Astrocyte of the hippocampus (primary cell): ENCODE measurements at places on chromosomes 1 and 21.
A peak's percentile ranks its signal among the peaks of the same experiment; 100 is the strongest.

GRCh38 chr1:216356945-216357344 is 66.3 kb downstream of the USH2A start:
- DNase-seq: no peak

- DNase-seq: peak; percentile 92
These were observed 8.0 kb upstream of the COL6A1 start for GRCh38 chr21:45973475-45974072.

GRCh38 chr1:11838349-11839272 is 9.0 kb downstream of the NPPA start:
- peak; percentile 75 for DNase-seq

DNA sequence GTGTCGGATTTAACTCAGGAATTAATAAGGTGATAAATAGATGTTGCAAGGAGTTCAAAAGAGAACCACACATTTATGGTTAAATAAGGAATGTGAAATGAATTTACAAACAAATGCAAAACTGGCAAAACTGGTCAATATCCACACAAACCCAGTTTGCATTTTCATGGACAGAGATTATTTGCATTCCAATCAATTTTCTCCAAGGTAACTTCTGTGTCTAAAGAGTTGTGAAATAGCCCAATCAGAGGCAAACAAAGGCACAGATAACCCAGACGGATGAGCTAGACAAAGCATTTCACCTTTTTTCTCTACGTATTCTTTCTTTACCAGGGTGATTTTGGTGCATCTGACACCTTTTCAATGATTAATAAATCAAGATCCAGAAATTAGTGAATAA is 63.9 kb downstream of the MAP3K7CL start:
- DNase-seq: no peak

DNA sequence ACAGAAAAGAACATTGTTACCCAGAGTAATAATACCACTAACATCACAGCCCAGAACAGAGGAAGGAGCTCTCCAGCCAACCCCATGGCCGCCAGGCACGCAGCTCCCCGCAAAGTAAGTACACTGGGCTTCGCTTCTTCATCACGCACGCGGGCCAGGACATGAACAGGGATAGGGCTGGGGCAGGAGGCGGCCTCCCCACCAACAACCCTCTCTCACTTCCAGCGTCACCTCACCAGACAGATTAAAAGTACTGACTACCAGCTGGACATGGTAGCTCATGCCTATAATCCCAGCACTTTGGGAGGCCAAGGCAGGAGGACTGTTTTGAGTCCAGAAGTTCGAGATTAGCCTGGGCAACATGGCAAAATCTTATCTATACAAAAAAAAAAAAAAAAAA is 78.3 kb downstream of the NPHP4 start:
- DNase-seq: no peak

GRCh38 chr1:186082235-186082937 is 292.7 kb downstream of the TPR start:
- peak; percentile 45 for DNase-seq
